Activated CD4-positive, alpha-beta T cell treated with anti-CD3 and anti-CD28 coated beads, Interleukin-2, amount 10 ng/mL, durations not matched to agents 7 days and 5 days (primary cell): ENCODE measurements at places on chromosomes 7 and 10.

GRCh38 chr10:71715026-71715425 lies 4.6 kb downstream of the C10orf105 start:
- peaks cover 49% of the 10 kb centered on the region for H3K4me1 ChIP-seq
- DNase-seq, result no peak
- H3K36me3 ChIP-seq, result no peaks in the 10 kb centered on the region
- H3K27me3 ChIP-seq, result no peaks in the 10 kb centered on the region

DNA sequence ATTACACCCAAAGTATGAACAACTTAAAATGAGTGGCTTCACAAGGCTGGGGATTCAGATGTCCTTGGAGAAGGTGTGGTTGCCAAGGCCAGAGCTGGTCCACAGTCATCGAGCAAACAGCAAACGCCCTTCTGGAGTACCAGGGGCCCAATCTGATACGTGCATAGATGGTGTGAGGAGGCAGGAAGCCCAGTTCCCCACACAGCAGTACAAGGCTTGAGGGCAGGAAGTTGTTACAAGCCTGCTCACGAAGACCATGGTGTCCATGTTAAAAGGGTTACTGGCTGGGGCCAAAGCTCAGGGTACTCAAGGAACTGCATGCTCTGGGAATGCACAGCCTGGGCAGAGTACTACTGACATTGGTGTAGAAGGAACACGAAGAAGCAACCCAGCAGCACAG lies 4.6 kb upstream of the ANKRD26 start:
- peaks cover 44% of the 10 kb centered on the region for H3K36me3 ChIP-seq
- H3K4me1 ChIP-seq, result peaks cover 44% of the 10 kb centered on the region
- peak; percentile 27 for DNase-seq
- H3K27me3 ChIP-seq, result no peaks in the 10 kb centered on the region

- no peaks in the 10 kb centered on the region for H3K4me1 ChIP-seq
- no peak overlapping the region for H3K4me3 ChIP-seq
- H3K36me3 ChIP-seq, result no peaks in the 10 kb centered on the region
- H3K27me3 ChIP-seq, result no peaks in the 10 kb centered on the region
These were observed 1004.9 kb upstream of the POT1 start for GRCh38 chr7:125934539-125934938.

DNA sequence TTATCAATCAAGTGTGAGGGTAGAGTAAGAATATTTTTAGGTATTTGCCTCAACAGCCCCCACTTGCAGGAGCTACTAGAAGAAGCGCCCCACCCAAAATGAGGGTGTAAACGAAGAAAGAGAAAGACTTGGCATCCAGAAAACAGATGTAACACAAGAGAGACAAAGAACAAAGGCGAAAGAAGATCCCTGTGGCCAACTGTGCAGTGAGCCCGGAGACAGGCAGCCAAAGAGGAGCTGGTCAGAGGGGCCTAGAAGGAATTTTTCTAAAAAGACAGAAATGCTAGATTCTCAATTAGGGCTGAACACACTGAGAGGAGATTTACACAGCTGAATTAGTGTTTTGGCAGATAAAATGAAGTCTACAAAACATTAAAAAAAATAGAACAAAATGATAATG lies 29.6 kb upstream of the EIF5AL1 start:
- H3K4me1 ChIP-seq, result no peaks in the 10 kb centered on the region
- H3K4me3 ChIP-seq, result no peak overlapping the region
- H3K27ac ChIP-seq, result no peak overlapping the region
- no peaks in the 10 kb centered on the region for H3K36me3 ChIP-seq
- peaks cover 21% of the 10 kb centered on the region for H3K27me3 ChIP-seq

DNA sequence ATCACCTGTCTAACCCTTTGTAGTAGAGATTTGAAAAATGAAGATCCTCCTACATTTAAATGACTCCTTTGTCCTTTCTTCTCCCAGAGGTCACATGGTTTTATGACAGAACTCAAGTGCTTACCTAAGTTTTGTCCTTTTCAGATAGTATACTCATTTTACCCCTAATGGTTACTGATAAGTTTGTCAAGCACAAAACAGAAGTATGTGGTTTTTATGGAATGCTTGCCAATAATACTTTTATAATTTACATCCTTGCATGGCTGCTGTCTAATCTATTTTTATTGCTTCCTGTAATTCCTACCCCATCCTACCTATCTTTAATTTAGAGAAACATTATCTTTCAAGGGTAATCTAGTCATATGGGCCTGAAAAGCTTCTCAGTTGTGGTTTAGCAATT lies 37.5 kb downstream of the HELLS start:
- H3K27me3 ChIP-seq, result no peaks in the 10 kb centered on the region
- no peak overlapping the region for H3K27ac ChIP-seq
- peaks cover 20% of the 10 kb centered on the region for H3K36me3 ChIP-seq
- no peaks in the 10 kb centered on the region for H3K4me1 ChIP-seq

- no peaks in the 10 kb centered on the region for H3K27me3 ChIP-seq
- no peak for DNase-seq
- no peaks in the 10 kb centered on the region for H3K4me1 ChIP-seq
- H3K27ac ChIP-seq, result no peak overlapping the region
- H3K36me3 ChIP-seq, result no peaks in the 10 kb centered on the region
- H3K4me3 ChIP-seq, result no peak overlapping the region
These were observed 34.7 kb upstream of the ZNF716 start for GRCh38 chr7:57415326-57415725.

DNA sequence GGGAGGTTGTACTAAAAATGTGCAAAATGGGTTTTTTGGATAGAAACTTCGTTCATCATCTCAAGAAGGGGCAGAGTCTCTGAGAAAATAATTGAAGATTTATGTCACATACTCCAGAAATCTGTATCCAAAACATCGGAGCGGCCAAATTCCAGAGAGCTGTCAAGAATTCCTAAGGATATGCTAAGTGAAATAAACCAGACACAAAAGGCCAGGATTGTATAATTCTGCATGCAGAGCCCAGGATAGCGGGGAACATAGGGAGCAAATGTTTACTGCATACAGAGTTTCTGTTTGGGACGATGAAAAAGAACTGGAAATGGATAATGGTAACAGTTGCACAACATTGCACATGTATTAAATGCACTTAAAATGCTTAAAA lies 224.2 kb upstream of the AUTS2 start:
- no peaks in the 10 kb centered on the region for H3K4me1 ChIP-seq
- no peak overlapping the region for H3K27ac ChIP-seq
- H3K36me3 ChIP-seq, result no peaks in the 10 kb centered on the region
- no peak overlapping the region for H3K4me3 ChIP-seq
- DNase-seq, result no peak
